ENCODE measurements at places on chromosomes 12 and 14.

GRCh38 chr14:87643005-87643404 lies 350.0 kb downstream of the GALC start:
- DNase-seq = no peak

DNA sequence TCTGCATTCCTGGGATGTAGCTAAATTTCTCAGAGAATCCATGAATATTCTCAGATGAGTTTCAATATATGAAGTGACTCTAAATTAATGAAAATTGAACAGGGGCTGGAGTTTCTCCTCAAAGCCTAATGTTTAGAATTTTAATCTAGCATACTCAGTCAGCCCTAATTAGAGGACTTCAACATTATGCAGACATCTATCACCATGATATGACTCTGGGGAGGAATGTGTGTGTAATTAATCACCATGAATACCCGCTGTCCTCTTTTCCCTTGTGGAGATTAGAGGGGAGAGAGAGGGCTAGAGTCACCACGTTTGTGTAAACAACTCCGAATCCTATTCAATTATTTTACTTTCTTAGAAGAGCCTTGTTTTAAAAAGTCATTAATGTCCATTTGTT lies 698.6 kb upstream of the MDGA2 start:
- DNase-seq = no peak

- no peak for DNase-seq
Measured at GRCh38 chr14:96221109-96221650, 16.5 kb downstream of the BDKRB2 start.

DNA sequence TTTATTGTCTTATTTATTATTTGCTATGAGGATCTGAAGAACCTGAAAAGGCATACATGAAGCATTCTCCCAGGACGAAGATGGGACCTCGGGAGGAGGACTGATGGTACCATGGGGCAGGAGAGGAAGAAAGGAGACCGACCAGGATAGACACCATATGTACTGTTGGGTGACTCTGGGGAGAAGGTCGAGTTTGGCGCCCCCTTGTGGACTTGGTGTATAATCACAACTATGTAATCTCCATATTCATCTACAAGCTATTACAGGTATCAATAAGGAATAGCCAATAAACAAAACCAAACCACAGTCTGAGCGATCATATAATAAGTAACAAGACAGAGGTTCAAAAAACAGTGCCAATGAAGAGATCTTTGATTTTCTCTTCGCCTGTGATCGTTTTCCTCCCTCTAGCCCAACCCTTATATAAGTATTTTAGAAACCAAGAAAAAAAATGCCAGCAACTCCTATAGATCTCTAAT lies 139.1 kb downstream of the SPTSSA start:
- peak; percentile 63 for DNase-seq

DNA sequence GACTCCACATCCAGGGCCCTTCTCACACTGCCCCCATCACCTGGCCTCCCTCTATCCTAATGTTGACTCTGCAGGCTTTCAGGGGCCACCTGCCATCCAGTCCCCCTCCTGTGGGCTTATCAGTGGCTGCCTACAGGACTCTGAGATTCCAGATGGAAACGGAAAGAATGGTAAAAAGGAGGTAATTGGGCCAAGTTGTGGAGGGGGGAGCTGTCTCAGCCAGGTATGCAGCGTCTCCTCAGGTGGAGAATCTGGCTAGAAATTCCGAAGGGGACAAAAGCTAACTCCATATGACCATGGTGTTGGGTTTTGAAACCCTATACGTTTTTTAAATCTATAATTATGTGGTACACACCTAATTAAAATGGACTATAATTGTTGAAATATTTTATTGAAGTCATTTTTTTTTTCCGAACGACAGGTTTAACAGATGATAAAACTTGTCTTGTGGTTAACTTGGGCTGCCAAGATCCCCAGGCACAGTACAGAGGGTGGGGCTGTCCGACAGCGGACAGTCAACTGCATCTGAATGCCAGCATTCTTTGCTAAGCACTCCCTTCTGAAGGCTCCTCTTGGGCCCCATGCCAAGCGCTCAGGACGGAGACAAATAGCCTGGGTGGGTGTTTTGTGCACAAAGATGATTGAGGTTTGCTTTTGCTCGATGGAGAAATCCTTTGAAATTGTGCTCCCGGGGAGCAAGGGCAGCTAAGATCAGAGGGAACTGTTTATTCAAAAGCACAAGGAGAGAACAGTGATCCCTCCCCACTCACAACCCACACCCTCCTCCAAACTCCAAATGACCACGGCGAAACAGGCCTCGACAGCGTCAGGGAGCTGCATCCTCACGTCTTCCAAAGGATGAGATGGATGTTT lies 365.6 kb downstream of the BCL11B start:
- DNase-seq = no peak

DNA sequence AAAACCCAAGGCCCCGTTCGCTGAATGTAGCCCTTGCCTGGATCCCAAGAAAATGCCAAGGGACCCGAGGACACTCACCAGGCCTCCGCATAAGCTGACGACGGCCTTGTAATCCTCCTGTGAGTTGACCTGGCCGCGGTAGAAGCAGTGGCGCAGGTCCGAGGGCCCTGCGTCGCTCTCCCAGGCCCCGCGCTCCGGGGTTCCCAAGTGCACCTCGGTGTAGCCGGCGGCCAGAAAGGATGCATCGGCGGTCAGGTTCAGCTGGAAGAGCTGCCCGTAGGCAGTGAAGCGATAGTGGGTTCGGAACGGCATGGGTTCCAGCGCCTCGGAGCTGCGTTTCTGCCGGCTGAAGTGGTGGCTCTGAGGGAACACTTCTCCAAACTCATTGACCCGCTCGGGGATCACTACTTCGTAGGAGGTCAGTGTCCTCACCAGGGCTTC lies 1.2 kb downstream of the ADAMTS20 start:
- no peak for DNase-seq

DNA sequence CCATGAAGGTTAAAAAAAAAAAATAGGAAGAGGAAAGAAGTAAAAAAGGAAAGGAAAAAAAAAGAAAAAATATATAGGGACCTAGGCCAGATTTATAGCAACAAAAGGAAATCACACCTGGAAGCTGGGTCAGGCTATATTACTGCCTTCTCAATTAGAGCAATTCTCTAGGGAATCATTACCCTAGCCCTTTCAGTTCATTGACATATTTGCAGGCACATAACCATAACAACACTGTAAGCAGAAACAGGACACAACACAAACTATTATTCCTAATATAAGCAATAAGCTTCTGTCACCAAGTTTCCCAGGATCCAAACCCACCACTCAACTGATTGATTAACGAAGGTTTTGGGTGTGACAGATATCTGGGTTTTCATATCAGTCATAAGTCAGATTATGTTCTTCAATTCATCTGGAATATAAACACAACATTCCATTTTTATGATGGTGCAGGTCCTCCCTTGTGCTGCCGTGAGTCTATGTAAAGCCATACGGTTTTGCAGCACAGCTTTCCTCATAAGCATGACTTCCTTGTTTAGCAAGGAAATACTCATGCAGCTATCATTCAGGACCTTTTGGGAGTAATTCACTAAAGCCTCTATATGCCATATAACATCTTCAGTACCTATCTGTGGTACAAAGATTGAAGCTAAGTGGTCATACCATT lies 4.2 kb downstream of the PCNX4 start:
- DNase-seq = no peak
